ENCODE measurements at places on chromosomes 4 and X.

DNA sequence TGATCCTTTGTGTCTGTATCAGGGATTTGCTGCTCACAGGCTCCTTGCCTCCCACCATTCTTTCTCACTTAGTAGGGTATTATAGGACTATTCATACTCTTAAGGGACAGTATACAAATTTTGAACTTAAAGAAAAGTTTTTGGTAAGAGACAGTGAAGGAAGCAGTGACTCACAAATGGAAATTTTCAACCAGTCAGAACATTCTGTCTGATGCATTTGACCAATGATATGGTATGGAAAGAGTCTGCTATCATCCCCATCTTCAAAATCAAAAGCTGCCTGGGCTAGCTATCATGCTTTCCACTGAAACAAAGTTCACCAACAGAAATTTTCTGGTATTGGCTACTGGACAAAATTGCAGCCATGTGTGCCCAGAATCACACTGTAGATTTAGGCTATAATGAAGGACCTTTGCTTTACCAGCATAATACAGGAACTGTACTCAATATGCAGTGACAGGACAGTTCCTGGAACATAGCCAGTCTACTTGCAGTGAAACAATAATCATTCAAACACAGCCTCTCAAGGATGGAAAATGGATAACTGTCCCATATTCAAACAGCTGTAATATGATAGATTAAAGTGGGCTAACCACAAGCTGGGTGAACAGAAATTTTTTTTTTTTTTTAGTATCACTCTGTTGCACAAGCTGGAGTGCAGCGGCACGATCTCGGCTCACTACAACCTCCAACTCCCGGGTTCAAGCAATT lies 109.0 kb upstream of the ACSL4 start:
- DNase-seq: no peak

DNA sequence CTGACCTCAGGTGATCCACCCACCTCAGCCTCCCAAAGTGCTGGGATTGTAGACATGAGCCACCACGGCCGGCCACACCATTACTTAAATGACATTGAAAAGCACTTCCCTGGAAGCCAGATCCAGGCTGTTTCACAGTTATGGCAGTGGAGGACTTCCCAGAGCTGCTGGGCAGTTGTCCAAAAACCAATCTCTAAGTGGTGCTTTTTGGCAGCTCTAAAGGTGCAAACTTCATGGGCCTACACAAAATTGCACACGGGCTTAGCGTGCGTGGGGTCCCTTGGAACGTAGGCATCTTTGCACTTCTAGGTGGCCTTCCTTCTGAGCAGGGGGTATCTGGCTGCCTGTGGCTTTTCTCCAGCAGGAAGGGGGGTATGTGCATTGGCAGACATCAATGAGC lies 172.3 kb downstream of the SHOX start:
- no peak for DNase-seq

- no peak for DNase-seq
These were observed 1065.7 kb upstream of the PABPC4L start for GRCh38 chr4:135267148-135267865.

DNA sequence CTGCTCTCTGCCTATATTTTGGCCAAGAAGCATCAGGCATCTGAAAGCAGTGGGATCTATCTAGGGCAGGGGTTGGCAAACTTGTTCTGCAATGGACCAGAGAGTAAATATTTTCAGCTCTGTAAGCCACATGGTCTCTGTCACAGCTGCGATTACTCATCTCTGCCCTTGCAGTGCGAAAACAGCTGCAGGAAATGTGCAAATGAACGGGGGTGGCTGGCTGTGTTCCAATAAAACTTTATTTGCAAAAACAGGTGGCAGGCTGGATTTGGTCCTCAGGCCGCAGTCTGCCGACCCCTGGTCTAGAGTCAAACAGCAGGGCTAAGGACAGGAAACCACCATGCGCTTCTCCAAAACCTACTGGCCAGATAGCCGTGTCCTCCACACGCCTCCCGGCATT lies 48.6 kb downstream of the ACOX3 start:
- DNase-seq: no peak

DNA sequence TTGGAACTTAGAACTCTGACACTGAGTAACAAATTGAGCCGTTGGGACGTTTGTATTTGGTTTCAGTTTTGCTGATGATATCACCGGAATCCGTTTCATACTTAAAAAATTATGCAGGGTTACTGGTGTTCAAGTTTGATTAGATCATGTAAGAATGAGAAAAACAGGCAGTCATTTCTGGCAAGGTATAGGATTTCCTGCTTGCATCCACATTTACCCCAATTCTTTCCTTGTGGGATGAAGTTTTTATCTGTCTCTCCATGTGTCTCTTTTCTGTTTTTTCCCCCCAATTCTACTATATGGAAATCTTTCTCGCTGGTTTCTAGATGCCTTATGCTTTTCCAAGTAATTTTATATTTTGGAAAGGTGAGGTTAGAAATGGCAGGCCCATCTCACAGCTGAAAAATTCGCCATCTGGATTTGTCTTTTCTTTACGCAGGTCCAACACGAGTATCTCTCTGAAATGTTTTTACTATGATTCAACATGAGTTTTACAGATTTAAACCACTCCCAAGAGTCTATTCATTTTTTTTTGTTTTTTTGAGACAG lies 197.9 kb downstream of the SHOX start:
- DNase-seq: no peak

DNA sequence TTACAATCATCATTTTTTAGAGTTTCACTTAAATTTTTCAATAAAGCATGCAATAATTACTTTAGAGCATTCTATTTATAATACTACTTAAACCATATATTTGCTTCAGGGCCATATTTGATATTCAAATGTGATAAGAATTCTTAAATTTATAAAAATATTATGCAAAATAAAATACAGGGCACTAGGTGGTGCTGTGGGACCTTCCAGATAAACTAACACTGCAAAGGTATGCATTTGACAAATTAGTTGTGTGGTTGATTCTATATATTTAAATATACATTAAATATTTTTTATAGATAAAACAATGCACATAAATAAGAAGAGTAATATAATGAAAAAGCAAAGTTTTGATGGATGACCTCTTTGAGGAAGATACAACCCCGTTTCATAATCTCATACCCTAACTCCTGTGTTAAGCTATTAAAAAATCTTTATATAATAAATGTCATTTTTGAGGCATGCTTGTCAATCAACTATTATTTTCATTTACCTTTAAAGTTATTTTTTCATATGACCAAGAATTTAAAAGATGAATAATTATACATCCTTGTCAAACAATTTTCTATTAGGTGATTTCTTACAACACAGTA lies 128.4 kb downstream of the REELD1 start:
- DNase-seq: no peak

- no peak for DNase-seq
These were observed 6.0 kb upstream of the SHISA3 start for GRCh38 chr4:42391355-42391664.

- no peak for DNase-seq
These were observed 22.5 kb downstream of the ERVMER34-1 start for GRCh38 chr4:52728691-52729240.

Measured in stimulated activated CD8-positive, alpha-beta memory T cell treated with anti-CD3 and anti-CD28 coated beads, Interleukin-15, amount 100 ng/mL, for 4 hours (primary cell).